ENCODE measurements at places on chromosomes 2 and 18. TPM values are rescaled to one million over a fixed set of nuclear protein-coding genes. Genes with fewer than 3 reads are reported as not detected.

Gene PLA2R1
- total RNA-seq: 0.28 TPM

Gene ZAP70
- not detected for total RNA-seq

- DNase-seq: peak; percentile 14
Measured at GRCh38 chr18:37476182-37476581, 89.4 kb downstream of the CELF4 start.

DNA sequence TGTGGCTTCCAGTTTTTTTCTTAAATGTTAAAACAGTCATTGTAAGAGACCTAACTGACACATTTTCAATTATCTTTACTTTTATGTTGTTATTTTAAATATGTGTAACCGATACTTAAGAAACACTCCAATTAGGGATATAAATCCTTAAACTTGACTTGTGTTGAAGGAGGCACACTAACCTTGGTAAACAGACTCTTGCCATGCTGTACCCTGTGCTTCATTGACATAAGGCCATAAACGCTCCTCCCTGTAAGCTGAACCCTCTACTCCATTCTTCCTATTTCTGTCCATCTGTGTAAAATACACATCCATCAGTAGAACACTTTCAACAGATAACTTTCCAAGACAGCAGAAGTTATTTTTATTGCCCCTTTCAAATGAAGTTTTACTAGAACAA is 780.5 kb upstream of the FAM98A start:
- DNase-seq: no peak

GRCh38 chr18:30763902-30764350 is 278.6 kb downstream of the DSC3 start:
- DNase-seq: no peak

DNA sequence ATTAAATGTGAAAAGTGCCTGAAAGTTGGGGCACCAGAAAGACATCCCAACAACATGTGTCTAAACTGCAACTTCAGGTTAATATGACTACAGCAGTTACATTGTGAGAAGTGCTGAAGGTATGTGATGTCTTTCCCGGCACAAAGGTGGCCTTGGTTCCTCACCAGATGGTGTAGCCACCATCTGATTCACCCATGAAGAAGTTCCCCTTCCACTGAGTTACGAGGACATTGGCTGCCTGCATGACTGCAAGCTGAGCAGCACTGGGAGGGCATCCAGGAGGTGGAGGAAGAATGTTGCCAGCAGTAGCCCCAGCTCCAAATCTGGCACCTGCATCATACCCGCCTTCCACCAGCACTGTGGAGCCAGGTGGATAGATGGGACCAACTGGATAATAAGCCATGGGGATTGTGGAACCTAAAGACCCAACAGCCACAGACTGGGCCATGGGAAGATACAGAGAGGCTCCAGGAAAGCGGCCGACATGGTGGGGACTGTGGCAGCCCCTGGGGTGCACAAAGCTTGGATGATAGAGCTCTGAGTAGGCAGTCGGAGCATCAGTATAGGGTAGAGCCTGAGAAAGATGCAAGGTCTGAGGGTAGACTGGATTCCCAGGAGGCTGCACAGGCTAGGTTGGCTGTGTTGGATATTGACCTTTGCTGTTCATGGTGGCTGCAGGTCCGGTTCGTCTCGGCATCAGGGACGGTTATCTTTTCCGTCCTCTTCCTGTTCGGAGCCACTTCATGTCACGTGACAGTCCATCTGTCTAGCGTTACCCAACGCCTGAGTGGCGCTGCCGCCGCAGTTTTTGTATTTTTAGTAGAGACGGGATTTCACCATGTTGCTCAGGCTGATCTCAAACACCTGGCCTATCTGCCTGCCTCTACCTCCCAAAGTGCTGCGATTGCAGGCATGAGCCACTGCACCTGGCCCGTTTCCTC is 36.9 kb downstream of the SUMO1 start:
- DNase-seq: no peak

- DNase-seq: no peak
Measured at GRCh38 chr2:134299334-134299733, 45.5 kb downstream of the MGAT5 start.
